ENCODE measurements at places on chromosomes 3 and 15. TPM values are rescaled to one million over a fixed set of nuclear protein-coding genes. Genes with fewer than 3 reads are reported as not detected.

Gene THAP10
- total RNA-seq: 2.6 TPM

Gene TUBGCP4
- 10.2 TPM for total RNA-seq

GRCh38 chr3:184172681-184173373 lies 1.8 kb upstream of the AP2M1 start:
- H3K36me3 ChIP-seq: peaks cover 34% of the 10 kb centered on the region
- peaks cover 53% of the 10 kb centered on the region for H3K4me1 ChIP-seq
- H3K27ac ChIP-seq: peak overlapping the region; percentile 80
- no peaks in the 10 kb centered on the region for H3K27me3 ChIP-seq

GRCh38 chr15:58286523-58286922 lies 145.3 kb upstream of the LIPC start:
- H3K27me3 ChIP-seq: no peaks in the 10 kb centered on the region
- H3K4me1 ChIP-seq: no peaks in the 10 kb centered on the region
- no peak overlapping the region for H3K27ac ChIP-seq

DNA sequence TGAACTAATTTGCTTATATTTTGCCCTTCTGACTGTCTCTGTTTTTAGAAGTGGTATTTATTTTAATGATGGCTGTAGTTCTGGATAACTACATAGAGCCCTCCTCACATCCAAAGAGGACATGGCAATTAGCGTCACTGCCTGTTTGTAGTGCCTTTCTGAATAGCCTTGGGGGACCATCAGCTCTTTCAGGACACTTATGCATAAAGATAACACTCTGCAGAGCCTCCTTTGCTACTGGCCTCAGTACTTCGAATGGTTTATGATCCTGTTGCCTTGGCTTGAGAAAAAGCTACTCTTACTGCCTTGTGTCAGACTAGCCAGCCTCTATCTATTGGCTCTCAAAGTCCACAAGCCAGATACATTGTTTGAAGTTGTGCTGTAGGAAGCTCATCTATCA lies 105.4 kb upstream of the SPRED1 start:
- no peak overlapping the region for H3K27ac ChIP-seq
- no peaks in the 10 kb centered on the region for H3K4me1 ChIP-seq
- no peak overlapping the region for H3K4me3 ChIP-seq
- DNase-seq: no peak

DNA sequence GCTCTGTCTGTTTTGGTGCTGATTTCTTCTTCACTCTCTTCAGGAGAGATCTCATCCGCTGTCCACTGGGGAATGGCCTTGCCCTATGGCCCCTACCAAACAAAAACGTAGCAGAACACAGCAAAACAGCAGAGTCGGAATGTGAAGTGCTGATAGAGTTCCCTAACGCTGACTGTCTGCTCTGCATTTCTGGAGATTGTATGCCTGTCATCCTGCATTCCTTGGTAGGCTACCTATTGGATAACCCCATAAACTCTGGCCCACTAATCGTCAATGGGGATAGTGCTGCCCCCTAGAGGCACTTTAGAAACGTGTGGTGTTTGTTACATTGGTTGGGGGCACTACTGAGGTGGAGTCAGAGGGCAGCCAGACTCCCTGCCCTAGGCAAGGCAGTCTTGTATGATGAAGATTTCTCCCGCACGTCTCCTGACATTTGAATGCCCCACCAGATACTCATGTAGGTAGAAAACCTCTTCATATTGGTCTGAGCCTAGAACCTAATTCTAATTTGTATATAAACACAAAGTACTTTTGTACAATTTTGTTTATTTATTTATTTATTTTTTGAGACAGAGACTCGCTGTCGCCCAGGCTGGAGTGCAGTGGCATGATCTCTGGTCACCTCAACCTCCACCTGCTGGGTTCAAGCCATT lies 15.6 kb upstream of the MAGEF1 start:
- H3K27me3 ChIP-seq: no peaks in the 10 kb centered on the region
- H3K27ac ChIP-seq: no peak overlapping the region
- peak; percentile 78 for DNase-seq
- no peak overlapping the region for H3K4me3 ChIP-seq
- H3K36me3 ChIP-seq: no peaks in the 10 kb centered on the region

DNA sequence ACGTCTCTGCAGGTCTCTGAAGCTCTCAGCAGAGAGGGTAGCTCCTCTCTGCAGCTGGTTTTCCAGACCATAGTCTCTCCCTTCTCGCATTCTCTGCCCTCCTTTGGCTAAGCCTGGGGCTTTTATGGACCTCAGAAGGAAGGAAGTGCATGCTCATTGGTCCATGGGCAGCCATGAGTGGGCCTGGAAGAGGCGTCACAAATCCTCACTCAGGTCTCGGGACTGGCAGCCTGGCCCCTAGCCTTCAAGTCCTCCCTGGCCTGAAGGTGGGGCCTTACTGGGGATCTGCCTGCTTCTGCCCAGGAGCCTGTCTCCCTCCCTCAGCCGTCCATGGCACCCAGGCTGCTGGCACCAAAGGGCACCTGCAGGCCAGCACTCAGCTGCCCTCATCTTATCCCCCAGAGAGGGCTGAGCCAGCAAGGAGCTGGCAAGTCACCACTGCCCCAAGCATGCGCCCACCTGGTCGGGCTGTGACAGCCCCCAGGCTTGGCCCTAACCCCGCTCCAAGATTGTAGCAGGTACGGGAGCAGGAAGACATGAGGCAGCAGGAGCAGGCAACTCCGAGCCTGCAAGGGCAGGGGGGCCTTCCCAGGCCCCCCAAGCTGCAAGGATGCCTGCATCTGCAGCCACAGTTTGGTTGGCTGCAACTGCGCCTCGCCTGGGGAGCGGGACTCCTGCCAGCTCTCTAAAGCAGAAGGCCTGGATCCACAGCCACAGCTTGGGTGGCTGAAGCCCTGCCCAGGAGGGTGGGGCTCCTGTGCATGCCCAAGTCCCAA lies 37.4 kb downstream of the GHSR start:
- no peaks in the 10 kb centered on the region for H3K36me3 ChIP-seq
- H3K27ac ChIP-seq: no peak overlapping the region
- no peaks in the 10 kb centered on the region for H3K4me1 ChIP-seq
- H3K27me3 ChIP-seq: no peaks in the 10 kb centered on the region
- H3K4me3 ChIP-seq: no peak overlapping the region
- DNase-seq: no peak

DNA sequence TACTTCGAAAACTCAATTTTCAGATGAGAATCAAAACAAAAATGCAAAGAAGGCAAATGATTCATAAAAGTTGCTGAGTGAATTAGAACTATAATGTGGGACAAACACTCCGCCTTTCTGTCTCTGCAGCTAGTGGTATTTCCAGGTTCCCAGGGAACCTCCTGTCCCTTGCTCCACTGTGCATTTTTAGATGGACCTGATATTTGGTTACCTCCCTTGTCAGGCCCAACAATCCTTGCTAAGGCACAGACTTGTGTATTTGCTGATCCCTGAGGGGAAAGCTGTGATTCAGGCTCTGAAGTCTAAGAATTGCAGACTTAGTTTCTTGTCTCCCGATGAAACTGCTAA lies 162.7 kb downstream of the LPP start:
- no peak overlapping the region for H3K4me3 ChIP-seq
- no peaks in the 10 kb centered on the region for H3K27me3 ChIP-seq
- H3K36me3 ChIP-seq: no peaks in the 10 kb centered on the region
- no peak for DNase-seq
- no peak overlapping the region for H3K27ac ChIP-seq
- peaks cover 51% of the 10 kb centered on the region for H3K4me1 ChIP-seq

DNA sequence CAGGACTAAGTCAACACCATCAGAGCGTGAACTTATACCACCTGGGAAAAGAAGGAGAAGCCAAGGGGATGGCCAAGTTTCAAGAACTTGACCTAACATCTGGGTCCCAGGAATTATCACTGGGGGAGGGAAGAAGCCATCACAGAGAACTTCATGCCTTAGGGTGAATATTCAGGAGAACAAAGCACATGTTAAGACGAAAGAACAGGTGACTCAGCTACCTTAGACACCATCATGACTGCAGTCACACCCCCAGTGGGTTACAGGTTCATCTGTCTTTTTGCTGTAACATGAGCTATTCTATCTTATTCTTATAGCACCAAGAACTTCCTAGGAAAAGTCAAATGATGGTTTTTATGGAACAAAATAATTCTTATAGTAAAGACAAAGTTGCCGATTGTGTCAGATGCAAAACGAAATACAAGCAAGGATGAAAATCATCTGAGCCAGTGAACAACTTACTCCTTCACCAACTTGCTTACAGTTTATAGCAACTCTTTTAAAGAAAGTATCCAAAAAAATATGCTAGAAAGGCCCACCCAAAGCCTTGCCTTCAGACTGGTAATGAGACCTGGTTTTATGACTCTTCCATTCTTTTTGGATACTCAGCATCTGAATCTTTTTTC lies 72.0 kb downstream of the TPRA1 start:
- H3K27me3 ChIP-seq: no peaks in the 10 kb centered on the region
- no peak overlapping the region for H3K4me3 ChIP-seq
- no peaks in the 10 kb centered on the region for H3K36me3 ChIP-seq
- H3K27ac ChIP-seq: no peak overlapping the region
- no peaks in the 10 kb centered on the region for H3K4me1 ChIP-seq

DNA sequence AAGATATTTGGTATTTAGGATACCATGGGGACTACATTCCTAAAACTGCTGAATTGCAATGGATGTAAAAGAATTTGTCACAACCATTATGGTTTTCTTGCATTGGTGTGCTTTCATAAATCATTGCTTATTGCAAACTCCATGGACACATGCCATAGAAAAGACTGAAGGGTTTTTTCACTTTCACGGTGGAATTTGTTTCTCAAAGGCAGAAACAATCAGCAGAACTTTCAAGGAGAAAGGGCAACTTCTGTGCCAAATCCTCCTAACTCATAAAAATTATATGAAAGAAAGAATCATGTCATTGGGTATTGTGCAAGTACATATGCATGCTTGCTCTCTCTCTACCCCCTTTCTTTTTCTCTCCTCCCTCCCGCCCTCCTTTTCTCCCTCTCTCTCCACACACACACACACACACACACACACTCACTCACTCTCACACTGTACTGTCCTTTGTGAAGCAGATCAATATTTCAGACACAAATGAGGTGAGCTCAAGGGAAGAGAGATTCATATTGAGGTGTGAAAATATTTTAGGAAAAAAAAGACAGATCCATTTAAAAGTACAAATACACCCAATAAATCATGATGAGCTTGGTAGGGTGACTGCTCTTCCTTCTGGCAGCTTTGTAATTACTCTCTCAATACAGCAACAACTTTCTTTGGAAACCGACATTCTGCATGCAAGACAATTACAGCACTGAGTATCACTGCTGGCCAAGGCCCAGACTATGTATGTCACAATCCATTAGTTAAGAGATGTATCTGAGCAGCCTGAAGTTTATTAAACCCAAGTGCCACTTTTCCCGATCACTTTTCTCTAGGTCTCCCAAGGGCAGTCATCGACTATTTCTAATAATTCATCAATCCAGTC lies 492.6 kb downstream of the TUSC7 start:
- DNase-seq: no peak
- H3K27me3 ChIP-seq: no peaks in the 10 kb centered on the region
- H3K27ac ChIP-seq: no peak overlapping the region
- no peaks in the 10 kb centered on the region for H3K4me1 ChIP-seq

DNA sequence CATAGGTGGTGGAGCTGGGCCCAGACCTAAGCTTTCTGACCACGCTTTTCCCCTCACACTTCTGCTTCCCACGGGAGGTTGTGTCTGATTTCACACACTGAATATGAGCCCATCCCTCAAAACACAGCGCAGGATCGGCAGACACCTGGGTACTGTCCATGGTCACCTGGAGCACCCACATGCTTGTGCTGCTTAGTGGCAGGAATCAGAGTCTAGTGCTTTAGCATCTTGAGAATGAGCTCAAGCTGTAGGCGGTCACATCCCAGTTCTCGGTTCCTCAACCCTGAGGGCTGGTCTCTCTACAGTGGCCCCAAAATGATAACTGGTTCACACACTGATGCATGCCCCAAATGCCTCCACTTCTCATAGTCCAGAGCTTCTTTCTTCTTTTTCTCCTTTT lies 111.0 kb downstream of the SEMA5B start:
- no peaks in the 10 kb centered on the region for H3K36me3 ChIP-seq
- peaks cover 25% of the 10 kb centered on the region for H3K27me3 ChIP-seq
- H3K4me1 ChIP-seq: peaks cover 4% of the 10 kb centered on the region
- no peak overlapping the region for H3K4me3 ChIP-seq
- H3K27ac ChIP-seq: no peak overlapping the region

DNA sequence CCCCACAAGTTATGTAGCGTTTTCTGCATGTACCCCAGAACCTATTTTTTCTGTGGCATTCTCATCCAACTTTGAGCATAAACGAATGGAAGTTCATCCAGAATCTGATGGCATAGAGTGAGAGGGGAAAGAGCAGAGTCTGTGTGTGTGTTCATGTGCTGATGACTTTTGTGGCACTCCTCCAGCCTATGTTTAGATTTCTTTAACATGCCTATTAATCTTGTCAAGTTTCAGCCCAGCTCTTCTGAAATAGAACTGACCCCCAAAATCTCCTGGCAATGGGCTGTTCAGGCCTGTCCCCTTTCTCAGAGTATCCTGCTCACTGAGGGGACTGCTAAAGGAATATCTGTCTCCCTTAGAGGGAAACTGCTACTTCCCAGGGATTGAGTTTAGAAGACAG lies 56.4 kb upstream of the NEO1 start:
- H3K4me1 ChIP-seq: peaks cover 26% of the 10 kb centered on the region
- H3K36me3 ChIP-seq: no peaks in the 10 kb centered on the region
- no peaks in the 10 kb centered on the region for H3K27me3 ChIP-seq
- H3K27ac ChIP-seq: no peak overlapping the region

DNA sequence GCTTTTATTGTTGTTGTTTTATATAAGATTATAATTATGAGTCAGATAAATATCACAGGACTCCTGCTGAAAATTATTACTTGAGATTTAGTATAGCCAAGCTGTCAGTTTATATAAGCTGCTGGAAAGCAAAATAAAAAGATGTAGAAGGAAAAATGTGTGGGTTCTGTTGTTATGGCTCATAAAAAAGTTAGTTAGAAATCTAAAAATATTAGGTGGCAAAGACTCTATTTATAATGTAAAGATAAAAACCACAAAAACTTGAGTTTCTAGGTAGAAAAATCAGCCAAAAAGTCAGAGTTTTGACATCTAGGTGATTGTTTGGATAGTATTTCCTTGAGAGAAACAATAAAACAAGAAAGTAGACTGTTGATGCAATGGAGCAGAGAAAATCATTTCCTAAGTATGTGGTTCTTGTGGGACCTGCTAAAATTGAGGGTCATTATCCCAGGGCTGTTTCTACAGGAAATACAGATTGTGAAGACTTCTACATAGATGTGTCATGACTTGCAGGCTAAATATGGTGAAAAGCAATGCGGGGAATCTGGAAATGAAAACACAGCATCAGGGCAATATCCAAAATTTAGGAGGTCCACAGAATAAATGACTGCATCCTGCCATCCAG lies 1109.6 kb upstream of the CADM2 start:
- H3K27ac ChIP-seq: no peak overlapping the region
- DNase-seq: no peak
- H3K36me3 ChIP-seq: no peaks in the 10 kb centered on the region
- H3K4me3 ChIP-seq: no peak overlapping the region
- H3K27me3 ChIP-seq: no peaks in the 10 kb centered on the region

All from sigmoid colon (tissue), 7 donors.